ENCODE measurements at places on chromosomes 5 and 9.
A peak's percentile ranks its signal among the peaks of the same experiment; 100 is the strongest.

DNA sequence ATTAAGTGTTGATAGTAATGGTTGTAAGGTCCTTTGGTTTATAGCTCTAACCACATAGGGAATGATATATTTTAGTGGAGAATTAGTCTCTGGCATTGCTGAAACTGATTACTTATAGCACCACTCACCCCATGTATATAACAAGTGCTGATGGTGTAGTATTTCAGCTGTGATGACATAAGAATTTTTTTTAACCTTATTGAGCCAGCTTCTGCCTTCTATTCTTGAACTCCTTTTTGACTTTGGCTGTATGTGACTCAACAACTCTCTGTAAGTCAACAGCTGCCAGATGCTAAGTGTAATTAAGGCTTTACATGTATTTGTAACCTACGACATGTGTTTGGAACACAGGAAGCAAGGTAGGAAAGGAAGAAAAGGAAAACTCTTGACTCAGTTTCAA is 929.6 kb upstream of the WWC1 start:
- DNase-seq = no peak

- no peak for DNase-seq
These were observed 311.9 kb upstream of the PANK3 start for GRCh38 chr5:168890816-168891812.

DNA sequence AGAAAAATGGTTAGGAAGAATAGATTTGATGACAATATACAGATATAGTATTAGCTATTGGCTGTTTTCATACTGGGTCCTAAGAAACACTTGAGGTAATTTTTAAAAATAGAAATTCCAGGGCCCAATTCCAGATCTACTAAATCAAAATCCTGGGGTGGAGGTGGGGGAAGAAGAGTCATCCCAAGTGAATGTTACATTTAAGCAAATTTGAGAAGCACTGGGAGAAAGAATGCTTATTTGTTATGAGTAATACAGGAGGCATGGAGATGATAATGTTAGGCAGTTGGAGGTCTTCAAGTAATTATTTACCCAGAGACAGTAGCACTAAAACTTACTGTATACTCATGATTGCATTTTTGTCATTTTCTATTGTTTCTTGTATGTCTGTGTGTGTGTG is 93.0 kb upstream of the DAB2 start:
- no peak for DNase-seq

- no peak for DNase-seq
These were observed 11.7 kb downstream of the EXD3 start for GRCh38 chr9:137411260-137411644.

GRCh38 chr5:61600123-61600444 is 268.0 kb downstream of the ZSWIM6 start:
- no peak for DNase-seq

DNA sequence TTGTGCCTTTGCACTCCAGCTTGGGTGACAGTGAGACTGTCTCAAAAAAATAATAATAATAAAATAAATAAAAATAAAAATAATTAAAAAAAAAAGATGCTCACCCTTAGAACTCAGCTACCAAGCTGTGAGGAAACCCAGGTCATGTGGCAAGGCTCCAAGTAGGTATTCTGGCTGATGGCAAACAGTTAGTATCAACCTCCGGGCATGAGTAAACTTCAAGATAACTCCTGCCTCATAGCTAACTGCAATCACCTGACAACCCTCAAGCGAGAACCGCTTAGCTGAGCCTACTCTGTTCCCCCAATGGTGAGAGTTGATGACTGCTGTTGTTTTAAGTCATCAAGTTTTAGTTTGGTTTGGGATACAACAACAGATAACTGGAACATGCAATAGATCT is 6.1 kb upstream of the SLC44A1 start:
- DNase-seq = no peak

DNA sequence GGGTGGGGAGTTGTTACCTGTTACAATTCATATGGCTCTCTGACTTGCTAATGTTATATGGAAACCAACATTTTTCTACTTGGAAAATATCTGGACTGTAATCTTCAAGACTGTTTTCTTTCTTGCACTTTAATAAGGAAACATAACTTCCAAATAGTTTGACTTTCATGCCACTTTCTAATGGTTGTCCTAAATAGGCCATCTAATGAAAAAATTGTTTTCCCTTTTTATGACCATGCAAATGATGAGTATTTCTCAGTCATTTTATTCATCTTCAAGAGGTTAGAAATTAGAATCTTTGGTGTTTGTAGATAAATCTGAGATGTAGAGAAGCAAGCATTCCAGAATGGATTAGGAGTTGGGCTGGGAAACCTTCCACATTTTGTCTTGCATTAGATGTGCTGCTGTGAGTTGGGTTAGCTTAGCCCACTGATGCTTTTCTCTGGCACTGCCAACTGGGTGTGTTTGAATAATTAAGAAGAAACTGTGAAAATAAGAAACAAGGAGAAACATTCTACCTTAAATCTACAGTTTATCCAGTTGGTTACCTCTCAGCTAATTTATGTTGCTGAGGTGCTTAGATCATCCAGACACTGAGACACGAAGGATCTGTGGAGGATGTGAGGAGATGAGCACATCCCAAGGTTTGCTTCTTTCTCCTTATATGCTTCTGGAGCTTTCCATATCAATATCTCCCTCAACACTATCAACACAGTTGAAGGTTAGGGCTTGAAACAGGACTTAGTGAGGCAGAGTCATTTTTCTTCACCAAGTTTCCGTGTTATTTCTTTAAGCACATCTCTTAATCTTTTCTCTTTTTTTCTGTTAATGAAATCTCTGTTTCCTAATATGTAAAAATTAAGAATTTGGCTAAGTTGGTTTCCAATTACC is 2.7 kb downstream of the RASGRF2 start:
- DNase-seq = no peak

- no peak for DNase-seq
These were observed 534.6 kb downstream of the NTRK2 start for GRCh38 chr9:85204176-85204575.

DNA sequence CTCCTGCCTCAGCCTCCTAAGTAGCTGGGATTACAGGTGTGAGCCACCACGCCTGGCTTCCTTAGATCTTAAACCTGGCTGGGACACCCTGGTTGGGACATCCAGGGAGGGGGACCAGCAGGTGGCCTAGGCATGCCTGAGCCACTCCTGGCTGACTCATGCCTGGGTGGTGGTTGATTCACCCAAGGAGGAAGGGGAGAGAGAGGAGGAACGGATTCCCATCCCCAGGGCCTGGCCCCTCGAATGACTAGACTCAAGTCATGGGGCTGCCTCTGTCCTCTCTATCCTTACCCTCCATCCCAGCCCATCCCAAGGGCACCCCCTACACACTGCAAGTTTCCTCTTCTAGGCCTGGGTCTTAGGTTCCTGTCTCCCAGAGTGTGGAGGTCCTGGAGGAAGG is 12.7 kb downstream of the EEIG1 start:
- DNase-seq = no peak

DNA sequence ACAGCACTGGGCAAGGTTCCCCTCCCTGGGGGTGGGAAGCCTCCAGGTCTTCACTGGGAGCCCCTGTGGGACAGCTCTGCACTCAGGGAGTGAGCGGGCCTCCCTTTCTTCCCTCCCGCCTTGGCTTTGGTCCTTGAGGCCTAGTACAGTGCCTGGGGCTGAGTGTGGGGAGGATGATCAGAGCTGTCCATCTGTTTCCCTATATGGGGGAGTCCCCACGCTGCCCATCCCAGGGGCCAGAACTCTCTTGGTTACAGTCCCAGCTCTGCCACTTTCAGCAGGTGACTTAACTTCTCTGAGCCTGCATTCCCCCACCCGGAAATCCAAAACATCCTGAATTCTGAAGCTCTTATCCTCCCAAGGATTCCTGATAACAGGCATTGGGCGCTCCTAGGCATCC is 42.6 kb downstream of the DAB2IP start:
- DNase-seq = no peak

DNA sequence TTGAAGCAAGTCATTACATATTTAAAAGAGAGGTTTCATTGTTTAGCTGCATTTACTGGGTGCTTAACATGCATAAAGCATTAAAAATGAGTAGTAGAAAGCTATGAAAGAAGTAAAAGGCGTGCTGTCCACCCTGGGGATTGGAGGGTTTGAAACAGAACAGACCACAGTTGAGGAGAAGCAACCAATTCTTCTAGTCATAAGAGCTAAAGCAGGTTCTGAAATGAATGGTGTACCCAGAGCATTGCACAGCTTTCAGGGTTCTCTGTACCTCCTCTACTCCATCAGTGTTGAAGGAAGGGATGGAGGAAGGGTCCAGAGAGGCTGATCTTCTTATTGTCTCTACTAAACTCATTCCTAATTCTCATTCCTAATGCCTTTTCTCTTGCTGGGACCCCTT is 68.9 kb downstream of the SH3RF2 start:
- DNase-seq = no peak

DNA sequence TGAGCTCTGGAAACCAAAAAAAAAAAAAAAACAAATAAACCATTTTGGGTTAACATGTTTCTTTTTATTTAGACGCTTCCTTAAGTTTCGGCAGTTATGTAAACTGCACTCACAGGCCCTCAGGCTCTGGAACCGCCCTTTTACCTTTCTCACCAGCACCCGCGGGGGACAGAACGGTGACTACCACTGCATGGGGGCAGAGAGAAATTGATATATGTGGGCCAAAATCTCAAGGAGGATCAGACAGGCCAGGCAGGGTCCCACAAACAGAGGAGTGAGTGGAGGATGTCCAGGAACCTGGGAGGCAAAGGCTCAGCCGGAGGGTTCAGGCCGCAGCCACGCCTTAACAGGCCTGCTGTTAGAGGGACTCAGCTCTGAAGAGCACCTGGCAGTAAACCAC is 54.4 kb downstream of the IRX2 start:
- DNase-seq = no peak

DNA sequence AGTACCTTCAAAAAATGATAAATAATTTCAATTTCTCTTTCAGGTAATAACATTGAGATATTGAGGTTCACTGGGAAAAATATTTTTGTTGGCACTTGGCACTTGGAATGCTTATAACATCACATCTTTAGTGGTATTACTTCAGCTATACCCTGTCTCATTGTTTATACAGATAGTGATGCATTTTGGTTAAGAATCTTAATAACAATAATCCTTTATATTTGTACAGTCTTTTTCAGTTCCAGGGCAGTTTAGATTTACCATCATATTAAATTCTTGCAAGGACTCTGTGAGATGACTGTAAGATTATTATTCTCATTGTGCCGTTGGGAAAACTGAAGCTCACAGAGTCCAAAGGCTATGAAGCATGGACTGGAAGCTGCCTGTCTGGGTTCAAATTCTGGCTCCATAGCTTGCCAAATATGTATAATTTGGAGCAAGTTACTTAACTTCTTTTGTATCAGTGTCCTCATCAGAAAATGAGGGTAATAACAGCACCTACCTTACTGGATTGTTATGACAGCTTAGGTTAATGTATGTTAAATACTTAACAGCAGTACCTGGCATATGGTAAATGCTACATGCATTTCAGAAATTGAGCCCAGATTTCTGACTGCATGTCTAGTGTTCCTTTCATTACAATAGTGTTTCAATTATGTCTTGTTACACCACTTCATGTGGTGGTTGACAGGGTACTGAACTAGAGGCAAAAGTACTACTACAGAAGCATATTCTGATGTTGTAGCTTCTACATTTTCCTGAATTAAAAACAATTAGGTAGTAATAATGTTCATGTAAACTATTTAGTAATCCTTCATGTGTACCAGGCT is 272.2 kb downstream of the PLK2 start:
- DNase-seq = no peak

DNA sequence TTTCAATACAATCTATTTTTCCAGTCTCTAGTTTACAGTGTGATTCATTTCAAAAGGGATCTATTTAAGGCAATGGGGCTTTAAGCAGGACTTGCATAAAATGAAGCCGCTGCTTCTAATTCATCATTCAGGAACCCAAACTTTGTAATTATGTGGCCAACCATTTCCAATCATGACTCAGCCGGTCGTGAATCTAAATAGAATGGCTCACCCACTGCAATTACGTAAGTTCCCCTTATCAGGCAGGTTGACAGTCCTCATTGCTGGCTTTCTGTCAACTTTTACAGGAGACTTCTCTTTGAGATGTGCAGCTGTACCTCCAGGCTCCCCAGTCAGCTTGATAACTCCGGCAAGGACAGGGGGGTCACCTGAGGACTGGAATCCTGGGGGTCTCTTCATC is 152.8 kb upstream of the DAP start:
- no peak for DNase-seq

- DNase-seq = no peak
These were observed 18.1 kb upstream of the GPX3 start for GRCh38 chr5:151002250-151002649.

GRCh38 chr9:92328225-92328624 is 2.5 kb downstream of the CENPP start:
- peak; percentile 20 for DNase-seq

- DNase-seq = no peak
These were observed 343.6 kb downstream of the SPATA31D1 start for GRCh38 chr9:82332018-82332773.

DNA sequence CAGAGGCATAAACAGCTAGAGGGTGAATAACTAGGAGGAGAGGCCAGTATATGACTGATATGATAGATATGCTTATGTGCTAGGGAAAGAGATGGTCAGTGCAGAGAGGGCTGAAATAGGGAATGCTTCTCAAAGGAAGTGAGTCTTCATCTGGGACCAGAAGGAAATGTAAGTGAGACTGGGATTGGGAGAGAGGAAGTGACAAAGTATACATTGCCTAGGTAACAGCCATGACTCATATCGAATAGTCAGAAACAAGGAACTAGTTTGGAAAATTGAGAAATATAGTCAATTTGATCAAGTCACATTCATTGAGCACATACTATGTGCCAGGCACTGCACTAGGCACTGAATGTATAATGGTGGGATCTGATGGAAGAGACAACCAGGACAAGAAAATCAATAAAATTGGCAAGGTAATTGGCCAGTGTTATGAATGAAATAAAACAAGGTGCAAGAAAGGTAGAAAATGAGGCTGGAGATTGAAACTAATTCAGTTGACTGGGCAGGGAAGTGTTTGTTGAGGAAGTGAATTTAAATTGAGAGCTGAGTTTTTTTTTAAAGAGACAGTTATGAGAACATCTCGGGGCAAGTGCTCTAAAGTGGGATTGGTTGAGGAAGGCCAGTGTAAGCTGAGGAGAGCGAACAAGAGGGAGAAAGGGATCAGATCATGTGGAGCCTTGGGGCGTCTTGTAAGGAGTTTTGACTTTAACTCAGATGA is 4.3 kb downstream of the ERAP2 start:
- DNase-seq = no peak

- no peak for DNase-seq
These were observed 560.6 kb downstream of the PRR16 start for GRCh38 chr5:121024416-121025311.

DNA sequence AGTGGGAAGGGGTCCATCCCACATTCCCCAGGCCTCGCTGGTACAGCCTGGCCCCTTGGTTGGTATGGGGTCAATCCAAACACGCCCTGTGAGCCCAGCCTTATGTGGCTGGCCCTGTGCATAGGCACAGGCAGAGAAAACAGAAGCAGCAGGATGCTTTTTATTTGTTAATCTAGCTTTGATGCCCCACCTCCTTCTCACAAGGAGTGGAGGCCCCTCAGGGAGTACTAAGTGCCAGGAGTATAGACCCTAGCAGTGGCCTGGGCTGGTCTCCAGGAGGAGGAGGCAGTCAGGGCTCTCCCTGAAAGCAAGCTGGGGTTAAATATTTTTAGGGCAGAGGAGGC is 14.6 kb upstream of the TCF7 start:
- no peak for DNase-seq
